Stimulated activated CD4-positive, alpha-beta T cell treated with anti-CD3 and anti-CD28 coated beads, Interleukin-1b, Interleukin-23, amount 100 ng/mL, for 48 hours (primary cell): ENCODE measurements at places on chromosomes 16 and 17.

DNA sequence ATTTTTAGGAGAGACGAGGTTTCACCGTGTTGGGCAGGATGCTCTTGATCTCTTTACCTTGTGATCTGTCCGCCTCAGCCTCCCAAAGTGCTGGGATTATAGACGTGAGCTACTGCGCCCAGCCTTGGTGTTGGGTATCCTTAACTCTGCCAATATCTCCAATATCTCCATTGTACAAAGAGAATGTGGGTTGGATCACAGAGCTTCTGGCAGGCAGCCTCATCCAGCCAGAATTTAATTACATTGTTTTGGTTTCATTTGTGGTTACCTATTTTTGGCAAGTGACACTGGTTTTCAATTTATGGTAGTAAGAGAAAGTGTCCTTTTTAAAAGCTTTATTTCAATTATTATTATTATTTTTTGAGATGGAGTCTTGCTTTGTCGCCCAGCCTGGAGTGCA is 14.0 kb upstream of the RFWD3 start:
- no peak for DNase-seq

DNA sequence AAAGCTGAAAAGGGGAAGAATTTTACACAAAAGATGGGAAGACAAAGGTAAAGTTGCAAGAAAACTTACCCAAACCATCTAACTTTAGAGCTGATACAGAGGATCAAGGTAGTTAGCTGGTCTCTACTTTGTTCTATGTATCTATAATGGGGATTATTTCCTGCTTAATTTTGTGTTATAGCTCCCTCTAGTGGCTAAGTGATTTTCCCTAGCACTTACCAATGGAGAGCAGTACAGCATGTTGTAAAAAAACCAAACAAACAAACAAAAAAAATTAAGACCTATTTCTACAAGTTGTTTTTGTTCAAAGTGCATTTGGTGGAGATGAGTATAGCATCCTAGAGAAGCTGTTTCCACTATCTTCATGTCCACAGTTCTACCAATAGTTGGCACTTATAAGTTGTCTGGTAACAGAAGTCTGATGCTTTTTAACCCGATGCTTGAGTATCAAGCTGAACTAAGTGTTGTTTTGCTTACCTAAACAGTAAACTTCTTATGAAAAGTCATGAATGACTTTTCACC is 7.5 kb downstream of the SRSF1 start:
- no peak for DNase-seq

GRCh38 chr16:84228256-84228838 is 11.5 kb downstream of the KCNG4 start:
- no peak for DNase-seq

DNA sequence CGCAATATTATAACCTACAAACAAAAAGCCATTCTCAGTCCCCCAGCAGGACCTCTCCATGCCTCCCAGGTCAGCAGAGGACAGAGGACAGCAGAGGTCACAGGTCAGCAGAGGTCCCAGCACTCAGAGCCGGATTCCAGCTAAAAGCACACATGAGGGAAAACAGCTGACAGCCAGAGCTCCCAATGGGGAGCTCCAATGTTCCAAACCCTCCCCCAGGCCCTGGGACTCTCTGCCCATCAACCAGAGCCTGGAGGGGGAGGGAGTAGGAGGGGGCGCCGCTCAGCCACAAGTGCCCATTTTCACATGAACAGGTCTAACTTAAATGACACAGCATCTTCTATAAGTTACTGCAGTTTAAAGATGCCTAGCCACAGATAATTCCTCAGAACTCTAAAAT is 77.5 kb downstream of the ANKRD11 start:
- no peak for DNase-seq

GRCh38 chr16:87324411-87325275 is 7.5 kb upstream of the C16orf95 start:
- no peak for DNase-seq

- no peak for DNase-seq
These were observed 266.7 kb downstream of the SOX9 start for GRCh38 chr17:72387487-72387886.

GRCh38 chr17:35849469-35850348 is 19.0 kb downstream of the HEATR9 start:
- peak; percentile 42 for DNase-seq

- no peak for DNase-seq
These were observed 22.9 kb upstream of the CORO6 start for GRCh38 chr17:29645515-29646051.

DNA sequence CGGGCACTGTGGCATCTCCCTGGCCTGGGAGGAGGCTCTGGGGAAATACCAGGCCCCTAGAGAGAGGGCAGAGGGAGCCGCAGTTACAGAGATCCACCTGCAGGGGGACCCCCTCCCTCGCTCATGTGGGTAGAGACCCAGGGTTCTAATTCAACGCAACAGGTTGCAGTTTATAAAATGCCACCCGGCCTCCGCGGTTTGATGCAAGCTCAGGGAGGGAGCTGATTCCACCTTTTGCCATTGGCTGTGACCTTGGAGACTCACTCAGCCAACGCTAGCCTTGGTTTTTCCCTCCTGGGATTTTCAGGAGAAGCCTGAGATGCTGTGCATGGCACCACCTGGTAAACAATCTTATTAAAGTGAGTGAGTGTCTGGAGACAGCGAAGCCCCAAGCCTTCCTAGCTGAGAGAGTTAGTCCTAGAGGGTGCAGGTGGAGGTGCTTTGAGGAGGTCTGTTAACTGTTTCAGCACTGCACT is 12.1 kb downstream of the TTLL6 start:
- DNase-seq: peak; percentile 66

DNA sequence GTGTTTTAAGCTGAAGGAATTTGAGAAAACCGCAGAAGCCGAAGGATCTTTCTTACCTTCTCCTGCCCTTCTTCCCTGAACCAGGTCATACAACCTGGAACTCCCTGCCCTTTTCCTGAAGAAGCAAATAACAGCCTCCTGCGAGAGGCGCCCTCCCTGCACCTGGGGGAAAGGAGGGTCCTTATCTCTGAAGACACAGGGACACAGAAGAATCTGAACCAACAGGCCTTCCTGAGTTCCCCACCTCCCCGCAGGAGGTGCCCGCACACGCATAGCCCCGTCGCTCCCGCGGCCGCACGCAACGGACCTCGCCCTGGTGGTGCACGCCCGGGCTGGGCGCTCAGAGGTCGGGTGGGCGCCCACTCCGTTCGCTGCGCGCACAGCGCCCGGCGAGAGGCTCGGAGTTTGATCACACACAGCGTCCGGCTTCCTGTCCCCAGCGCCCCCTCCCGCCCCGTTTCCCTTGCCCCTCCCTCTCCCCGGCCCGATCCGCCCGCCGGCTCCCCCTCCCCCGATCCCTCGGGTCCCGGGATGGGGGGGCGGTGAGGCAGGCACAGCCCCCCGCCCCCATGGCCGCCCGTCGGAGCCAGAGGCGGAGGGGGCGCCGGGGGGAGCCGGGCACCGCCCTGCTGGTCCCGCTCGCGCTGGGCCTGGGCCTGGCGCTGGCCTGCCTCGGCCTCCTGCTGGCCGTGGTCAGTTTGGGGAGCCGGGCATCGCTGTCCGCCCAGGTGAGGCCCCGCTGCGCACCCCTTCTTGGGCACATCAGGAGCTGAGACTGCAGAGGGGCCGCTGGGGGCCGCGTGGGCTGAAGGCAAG is at the start of gene TNFSF12:
TNFSF12 (plus strand) TSS at position 474 of the 816 bp plus-strand sequence; CDS start at position 570, 96 bp downstream.
- peak; percentile 36 for DNase-seq

DNA sequence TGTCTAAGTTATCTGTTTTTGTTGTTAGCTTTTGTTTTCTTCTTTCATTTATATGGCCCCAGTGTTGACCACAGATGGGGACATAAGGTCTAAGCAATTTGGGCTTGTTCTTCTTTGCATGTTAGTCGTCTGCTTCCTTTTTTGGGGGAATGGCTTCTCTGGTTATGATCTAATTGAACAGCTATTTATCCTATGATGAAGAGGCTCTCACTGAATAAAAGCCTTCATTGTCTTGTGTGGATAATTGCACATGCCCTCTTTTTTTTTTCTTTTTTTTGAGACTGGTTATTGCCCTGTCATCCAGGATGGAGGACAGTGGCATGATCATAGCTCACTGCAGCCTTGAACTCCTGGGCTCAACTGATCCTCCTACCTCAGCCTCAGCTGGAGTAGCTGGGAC is 13.7 kb downstream of the SMARCE1 start:
- no peak for DNase-seq

DNA sequence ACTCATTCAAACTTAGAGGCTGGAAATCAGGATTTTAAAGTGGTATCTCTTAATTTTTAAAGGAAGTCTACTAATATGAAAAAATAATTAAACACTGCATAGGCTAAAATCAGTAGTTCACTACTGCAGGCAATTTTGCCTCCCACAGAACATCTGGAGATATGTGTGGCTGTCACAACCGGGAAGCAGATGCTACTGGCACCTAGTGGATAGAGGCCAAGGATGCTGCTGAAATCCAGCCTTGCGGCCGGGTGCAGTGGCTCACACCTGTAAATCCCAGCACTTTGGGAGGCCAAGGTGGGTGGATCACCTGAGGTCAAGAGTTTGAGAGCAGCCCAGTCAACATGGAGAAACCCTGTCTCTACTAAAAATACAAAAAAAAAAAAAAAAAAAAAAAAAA is 473.9 kb downstream of the XYLT1 start:
- DNase-seq: no peak

- no peak for DNase-seq
These were observed 340.3 kb downstream of the FOXL1 start for GRCh38 chr16:86918637-86919036.

- DNase-seq: no peak
These were observed 1.4 kb downstream of the EFCAB13 start for GRCh38 chr17:47325176-47325575.

- no peak for DNase-seq
These were observed 531.9 kb downstream of the GRIN2A start for GRCh38 chr16:9650284-9650683.

DNA sequence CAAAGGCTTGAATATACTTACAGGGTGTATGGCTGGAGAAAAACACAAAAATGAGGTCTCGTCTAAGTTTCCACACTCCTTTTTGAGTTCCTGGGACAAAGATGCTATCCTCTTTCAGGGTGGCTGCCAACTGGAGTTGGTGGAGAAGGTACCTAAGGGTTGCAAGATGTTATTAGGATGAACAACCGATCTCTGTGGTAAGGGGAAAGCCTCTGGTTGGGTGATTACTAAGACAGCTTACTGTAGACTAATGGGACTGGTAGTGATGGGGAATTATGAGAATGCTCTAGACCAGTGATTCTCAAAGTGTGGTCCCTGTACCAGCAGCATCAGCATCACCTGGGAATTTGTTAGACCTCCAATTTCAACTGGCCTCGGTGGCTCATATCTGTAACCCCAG is 6.0 kb downstream of the ADAT1 start:
- no peak for DNase-seq

DNA sequence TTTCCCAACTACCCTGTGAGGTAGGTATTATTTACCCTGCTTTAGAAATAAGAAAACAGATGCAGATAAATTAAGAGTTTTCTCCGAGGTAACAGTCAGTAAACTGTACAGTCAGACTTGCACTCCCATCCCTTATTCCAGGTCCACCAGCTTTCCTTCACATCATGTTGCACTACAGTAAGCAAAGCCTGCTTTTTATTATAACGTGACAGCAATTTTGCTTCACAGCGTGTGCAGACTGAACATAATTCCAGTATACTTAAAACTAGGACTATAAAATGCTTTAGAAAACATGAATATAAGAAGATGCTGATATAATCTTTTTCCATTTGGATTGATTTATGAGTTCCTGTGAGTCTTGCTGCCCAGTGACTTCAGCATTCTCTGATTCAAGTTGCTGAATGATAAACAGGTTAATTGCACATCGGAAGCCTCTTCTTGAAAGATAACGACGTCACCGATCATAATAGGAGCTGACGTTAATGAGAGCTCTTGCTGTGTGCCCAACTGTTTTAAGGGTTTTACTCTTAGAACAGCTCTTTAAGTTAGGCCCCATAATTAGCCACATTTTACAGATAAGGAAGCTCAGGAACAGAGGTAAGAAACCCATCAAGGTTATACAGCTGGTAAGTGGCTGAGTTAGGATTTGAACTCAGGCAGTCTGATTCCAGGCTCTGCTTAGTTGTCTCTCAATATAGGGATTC is 1.4 kb downstream of the LIG3 start:
- no peak for DNase-seq

DNA sequence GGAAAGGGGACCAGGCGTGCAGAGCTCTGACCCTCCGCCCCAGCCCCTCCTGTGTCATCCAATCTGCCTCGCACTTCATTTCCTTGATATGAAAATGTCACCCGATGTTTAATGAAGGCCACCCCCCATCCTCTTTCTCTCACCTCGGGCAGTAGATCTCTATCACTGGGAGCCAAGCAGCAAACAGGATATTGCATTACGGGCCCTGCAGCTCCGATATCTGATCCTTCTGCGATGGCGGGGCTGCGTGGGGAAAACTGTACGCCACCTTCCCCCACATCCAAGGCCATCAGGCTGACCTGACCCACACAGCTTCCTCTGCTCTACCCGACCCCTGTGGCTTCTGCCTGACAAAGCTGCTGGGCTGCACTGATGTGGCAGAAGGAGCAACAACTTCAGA is 74.9 kb downstream of the DYNLRB2 start:
- DNase-seq: no peak

DNA sequence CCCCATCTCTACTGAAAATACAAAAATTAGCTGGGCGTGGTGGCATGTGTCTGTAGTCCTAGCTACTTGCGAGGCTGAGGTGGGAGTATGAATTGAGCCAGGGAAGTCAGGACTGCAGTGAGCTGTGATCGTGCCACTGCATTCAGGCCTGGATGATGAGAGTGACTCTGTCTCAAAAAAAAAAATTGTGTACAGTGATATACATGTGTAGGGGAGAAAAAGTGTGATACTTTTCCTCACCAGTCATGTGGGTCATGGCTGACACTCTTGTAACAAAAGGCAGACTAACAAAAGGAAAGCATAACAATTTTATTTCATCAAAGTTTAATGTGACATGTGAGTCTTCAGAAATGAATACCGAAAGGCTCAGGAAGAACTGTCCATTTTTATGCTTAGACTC is 2.0 kb upstream of the ABCC12 start:
- DNase-seq: no peak

DNA sequence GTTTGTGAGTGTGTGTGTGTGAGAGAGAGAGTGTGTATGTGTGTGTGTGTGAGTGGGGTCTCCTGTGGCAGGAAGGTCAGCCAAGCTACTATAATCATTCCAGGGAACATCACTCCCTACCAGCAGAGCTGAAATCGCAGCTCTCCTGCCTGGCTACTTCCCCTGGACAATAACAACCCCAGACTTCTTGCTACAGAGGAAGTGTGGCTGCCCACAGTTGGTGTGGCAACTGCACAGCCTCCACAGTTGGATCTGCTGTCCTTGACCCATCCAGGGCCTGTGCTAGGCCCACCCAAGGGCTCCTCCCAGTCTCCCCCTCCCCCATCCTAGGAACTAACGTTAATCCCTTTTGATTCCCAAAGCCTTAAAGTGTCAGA is 1.5 kb downstream of the SLC13A5 start:
- no peak for DNase-seq

GRCh38 chr16:81695321-81696165 is 83.5 kb upstream of the PLCG2 start:
- no peak for DNase-seq

DNA sequence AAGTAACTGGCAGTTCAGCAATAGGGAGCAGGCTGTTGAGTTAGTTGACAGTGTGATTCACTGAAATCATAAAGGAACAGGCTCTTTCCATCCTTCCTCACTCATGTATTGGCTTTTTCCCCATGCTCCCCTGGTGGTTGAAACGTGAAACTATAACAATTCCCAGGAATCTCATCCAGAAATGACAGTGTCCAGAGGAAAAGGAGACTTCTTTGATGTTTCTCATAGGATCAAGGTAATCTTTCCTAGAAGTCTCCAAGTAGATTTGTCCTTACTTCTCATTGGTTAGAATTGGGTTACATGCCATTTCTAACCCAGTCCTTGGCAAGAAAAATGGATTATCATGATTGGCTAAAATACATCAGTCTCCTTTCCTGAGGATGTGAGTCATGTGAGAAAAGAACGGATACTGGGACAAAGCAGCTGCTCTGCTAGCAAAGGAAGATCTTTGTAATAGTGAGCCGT is 14.4 kb downstream of the TTC19 start:
- DNase-seq: no peak
